ENCODE measurements at places on chromosomes 1 and 21.

- DNase-seq: no peak
These were observed 6.5 kb downstream of the RHEX start for GRCh38 chr1:206059355-206059915.

DNA sequence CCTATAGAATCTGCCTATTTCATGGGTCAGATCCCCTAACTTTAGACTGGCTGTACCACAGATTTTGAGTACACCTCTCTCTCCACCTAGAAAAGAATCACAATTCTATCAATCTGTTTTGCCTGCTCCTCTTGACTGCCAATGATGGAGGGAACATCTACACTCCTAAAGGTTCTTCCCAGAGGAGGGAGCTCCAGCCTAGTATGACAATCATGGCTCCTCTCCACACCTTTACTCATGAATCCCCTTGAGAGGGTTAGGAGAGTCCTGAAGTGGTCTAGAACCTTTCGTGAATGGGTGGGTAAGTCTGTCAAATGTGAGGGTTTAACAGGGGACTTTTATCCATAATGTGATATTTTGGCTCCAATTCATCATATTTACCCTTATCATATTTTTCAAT is 48.0 kb downstream of the DNAI4 start:
- DNase-seq: no peak

DNA sequence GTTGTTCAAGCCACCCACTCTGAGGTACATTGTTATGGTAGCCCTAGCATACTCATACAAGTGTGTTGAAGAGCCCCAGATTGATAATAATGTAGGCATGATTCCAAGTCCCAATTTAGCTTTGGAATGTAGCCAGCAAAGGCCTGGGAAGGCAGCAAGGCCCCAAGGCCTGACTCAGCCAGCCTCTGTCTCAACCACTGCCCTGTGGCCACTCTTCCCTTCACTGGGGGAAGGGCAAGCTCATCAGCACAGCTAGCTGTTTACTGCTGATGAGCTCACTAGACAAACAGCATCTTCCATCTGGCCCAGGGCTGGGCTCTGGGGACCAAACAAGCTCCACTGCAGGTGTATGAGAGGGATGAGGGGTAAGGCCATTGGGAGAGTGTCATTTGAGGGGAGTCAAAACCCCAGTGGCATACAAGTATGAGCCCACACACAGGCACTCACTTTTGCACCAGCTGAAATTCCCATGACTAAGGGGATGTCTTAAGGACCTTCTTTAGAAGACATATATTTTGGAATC is 2.2 kb upstream of the IRF6 start:
- no peak for DNase-seq

- no peak for DNase-seq
These were observed 7.0 kb downstream of the CFAP45 start for GRCh38 chr1:159892944-159893343.

DNA sequence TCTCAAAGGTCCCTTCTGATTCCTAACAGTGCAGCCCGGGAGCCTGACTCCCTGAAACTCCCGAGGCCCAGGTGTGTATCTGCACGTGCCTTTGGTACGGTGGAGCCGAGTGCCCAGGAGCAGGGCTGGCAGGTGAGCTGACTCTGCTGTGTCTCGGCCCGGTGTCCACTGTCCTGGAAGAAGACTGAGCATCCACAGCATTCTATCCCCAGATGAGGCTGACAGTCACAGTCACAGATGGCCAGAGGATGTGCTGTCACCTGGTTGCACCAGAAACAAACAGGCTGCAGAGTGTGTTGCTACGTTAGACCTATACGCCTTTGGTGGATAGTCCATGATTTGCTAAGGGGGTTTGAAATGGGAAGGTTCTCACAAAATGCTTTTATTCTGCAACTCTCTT is 9.8 kb downstream of the ETV3L start:
- no peak for DNase-seq

- no peak for DNase-seq
These were observed 819.9 kb downstream of the BRINP3 start for GRCh38 chr1:189657715-189658114.

DNA sequence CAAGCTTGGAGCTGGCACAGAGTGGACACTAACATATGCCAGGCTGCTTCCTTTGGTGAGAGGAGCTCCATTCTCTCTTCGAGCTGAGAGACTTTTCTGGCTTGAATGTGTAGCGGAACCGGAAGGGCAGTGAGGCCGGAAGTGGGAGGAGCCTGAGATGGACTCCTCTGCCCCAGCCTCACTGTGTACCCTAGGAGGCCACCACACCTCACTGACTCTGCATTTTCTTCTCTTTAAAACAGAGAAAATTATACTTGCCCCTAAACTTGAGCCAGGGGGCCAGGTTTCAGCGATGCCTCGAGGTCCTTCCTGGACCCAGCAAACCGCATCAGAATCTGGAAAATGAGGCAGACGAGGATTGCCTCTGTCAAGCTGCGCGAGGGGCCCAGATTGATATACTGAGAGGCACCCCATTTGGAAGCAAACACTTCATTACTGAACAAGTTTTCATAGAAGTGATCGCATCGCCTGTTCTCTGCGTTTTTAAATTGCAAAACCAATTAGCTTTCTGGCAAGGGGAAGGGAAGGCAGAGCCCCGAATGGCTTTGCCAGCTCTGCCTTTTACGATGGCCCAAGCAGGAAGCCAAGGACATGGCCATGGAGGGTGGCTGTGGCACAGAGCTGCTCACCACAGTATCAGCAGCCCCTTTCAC is 708.1 kb downstream of the PTPRU start:
- DNase-seq: no peak

GRCh38 chr1:160144921-160145320 is 6.5 kb upstream of the ATP1A4 start:
- no peak for DNase-seq

- no peak for DNase-seq
These were observed 28.1 kb downstream of the QSOX1 start for GRCh38 chr1:180182643-180183311.

GRCh38 chr1:223815865-223816264 is 29.9 kb downstream of the TP53BP2 start:
- no peak for DNase-seq

- DNase-seq: no peak
These were observed 16.8 kb downstream of the LRP8 start for GRCh38 chr1:53310847-53311681.

- DNase-seq: no peak
These were observed 3.7 kb upstream of the SARS1 start for GRCh38 chr1:109210058-109210457.

DNA sequence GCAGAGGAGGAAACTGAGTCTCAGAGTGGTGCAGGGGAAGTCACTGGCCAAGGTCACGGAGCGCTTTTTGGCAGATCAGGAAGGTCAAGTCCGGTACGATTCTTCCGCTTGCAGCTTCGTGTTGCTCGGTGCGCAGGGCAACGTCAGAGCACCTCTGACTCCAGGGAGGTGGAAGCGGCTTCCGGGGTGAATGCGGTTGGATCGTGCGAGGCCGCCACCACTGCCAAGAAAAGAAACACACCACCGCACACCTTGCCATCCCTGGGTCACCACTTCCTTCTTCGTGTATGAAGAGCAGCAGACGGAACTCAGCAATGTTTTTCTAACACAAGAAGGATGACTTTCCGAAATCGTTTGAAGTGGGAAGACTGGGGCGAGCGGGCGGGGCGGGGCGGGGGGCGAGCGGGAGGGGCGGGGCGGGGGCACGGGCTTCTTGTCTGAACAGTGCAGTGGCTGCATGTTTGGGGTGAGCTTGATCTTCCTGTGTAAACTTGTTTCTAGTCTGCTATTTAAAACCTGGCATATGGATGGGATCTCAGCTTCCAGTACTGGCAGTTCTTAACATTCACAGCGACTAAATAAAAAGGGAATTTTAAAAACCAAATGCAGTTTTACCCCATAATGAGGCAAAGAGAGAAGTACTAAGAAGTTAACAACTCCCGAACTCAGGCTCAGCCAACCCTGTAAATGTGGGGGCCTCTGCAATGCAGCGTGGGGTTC is 300.0 kb downstream of the RRAGC start:
- peak; percentile 59 for DNase-seq

DNA sequence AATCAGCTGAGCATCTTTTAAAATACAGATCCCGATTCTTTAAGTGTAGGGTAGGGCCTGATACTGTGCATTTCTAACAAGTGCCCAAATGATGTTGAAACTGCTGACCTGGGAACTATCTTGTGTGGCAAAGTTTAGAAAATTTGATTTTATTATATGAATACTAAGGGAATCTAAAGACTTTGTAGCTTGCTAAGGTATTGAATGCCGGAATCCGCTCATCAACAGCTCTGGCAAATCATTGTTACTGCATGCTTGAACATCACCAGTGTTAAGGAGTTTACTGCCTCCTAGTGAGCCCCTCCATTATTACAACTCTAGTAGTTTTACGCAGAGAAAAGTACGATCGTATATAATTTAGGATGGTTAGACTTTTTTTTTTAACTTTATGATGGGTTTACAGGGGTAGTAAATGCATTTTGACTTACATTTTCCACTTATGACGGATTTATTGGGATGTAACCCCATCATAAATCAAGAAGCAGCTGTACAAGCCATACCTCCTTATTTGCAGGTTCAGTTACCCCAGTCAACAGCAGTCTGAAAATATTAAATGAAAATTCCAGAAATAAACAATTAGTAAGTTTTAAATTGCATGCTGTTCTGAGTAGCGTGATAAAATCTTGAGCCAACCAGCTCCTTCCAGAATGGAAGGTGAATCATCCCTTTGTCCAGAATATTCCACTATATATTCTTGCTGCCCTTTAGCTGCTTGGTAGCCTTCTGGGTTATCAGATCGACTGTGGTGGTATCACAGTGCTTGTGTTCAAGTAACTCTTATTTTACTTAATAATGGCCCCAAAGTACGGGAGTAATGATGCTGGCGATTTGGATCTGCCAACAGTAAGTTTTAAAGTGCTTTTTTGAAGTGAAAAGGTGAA is 892 bp downstream of the TYW3 start:
- peak; percentile 40 for DNase-seq

- DNase-seq: no peak
These were observed 27.8 kb upstream of the MPC2 start for GRCh38 chr1:167964646-167965045.

Data from stimulated activated CD4-positive, alpha-beta T cell treated with anti-CD3 and anti-CD28 coated beads, Interleukin-2, amount 100 ng/mL, for 48 hours (primary cell).